ENCODE measurements at places on chromosomes 11 and 22.

- DNase-seq, result no peak
Measured at GRCh38 chr11:31449040-31449439, 60.4 kb downstream of the IMMP1L start.

DNA sequence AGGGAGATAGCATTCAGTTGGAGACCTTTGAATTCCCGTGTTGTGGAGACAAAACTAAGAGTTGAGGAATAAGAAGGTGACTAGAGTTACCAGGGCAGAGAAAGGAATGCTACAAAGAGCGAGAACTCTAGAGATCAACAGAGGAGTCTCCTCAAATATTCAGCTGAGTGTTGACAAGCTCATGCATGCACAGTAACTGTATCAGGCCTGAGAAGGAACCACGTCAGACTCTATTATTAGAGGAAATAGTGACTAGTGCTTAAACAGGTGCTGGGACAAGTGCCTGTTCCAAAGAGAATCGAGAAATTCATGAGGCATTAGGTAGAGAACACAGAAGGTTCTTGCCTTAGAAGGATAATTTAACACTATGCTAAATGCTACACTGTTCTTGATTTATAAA lies 333.8 kb upstream of the CHORDC1 start:
- DNase-seq, result no peak

- DNase-seq, result no peak
Measured at GRCh38 chr11:38155856-38156255, 1557.8 kb upstream of the RAG2 start.

GRCh38 chr22:42773167-42773566 lies 52.5 kb upstream of the A4GALT start:
- no peak for DNase-seq

DNA sequence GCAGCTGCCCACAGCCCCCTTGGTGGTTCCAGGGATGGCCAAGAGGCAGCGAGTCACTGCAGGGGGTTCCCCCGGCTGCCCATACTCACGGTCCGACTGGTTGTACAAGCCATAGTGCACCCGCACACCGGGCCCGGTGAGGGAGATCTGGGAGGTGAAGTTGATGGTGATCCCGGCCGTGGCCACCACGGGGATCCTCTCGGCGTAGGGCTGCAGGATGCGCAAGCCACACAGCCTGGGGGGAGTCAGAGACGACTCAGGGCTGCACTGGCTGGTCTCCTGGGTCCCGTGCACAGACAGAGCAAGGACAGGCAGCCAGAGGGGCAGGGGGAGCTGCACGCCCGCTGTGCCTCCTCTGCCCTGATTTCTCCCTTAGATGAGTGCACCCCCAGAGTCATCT lies 23.5 kb downstream of the KCTD17 start:
- DNase-seq, result no peak

DNA sequence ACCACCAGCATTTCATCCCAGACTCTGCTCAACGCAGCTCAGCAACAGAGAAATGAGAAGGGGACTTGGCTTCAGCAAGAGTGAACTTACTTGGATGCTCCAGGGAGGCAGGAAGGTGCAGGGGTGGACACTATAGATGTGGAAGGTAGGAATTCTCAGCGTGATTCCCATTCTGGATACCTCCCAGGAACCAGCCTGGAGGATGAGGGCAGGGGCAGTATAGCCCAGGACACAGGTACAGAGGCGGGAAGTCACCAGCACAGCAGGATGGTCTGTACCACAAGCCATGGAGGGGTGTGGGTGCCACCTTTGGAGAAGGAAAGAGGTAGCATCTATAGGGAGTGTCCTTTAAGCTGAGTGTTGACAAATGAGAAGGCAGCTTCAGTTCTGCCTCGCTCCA lies 1275.2 kb downstream of the TBC1D22A start:
- no peak for DNase-seq

- DNase-seq, result no peak
Measured at GRCh38 chr11:74902342-74902741, 46.5 kb downstream of the XRRA1 start.

- no peak for DNase-seq
Measured at GRCh38 chr11:104394508-104394907, 230.6 kb upstream of the PDGFD start.

DNA sequence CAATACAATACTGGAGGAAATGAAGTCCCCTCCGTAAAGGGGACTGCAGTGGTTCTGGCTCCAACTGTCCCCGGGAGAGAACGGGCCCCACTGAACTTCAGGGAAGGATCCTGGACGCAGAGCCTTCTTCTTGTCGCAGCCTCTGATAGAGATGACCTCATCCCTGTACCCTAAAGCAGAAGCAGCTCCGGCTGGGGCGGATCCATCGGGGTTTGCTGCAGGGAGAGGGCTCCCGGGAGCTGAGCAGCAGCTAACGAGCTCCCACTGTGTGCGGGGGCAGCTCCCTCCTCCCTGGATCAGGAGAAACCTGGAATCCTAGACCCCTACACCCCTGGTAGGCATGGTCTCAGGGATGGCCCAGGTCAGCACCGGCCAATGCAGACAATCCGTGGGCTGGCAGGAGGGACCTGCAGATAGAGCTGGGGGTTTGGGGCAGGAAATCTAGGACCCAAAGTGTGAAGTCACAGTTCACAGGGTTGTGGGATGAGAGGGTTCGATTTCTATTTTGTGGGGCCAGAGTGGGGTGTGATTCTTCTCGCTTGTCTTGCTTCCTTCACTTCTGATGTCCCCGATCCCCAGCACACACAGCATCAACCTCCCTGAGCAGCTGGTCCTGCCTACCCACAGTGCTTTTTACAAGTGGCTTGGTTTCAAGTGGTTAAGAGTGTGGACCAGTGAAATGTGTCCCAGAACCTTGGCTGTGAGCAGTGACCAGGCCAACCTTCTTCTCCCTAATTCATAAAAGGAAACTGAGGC lies 12.9 kb downstream of the KIAA0930 start:
- no peak for DNase-seq

DNA sequence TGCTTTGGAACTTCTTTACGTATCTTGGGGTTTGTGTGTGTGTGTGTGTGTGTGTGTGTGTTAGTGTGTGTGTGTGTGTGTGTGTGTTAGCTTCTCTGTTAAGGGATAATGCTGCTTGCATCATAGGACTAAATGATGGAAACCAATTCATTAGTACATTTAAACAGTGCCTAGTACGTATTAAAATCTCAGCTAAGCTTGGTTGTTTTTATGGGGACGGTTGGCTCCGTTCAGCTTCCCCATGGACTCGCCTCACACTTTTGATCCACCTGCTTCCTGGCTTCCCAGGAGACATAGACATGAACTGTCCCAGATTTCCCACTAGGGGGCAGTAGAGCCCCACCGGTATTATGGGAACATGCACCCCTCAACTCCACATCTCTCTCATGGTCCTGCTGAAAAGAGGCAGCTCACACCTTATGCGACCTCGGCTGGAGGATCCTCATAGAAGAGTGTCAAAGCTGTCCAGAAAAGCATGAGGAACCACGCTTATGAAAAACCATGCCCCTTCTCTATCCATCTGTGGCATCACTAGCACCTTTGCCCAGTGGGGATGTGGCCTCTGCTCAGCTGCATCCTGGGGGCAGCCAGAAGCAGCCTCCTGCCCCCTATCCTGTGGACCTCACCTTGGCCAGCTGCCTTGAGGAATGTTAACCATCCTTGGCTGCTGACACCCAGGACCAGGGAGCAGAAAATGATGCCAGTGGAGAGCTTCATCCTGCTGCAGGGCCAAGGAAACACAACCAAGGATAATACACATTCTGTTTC lies 9.7 kb upstream of the SAAL1 start:
- DNase-seq, result no peak

DNA sequence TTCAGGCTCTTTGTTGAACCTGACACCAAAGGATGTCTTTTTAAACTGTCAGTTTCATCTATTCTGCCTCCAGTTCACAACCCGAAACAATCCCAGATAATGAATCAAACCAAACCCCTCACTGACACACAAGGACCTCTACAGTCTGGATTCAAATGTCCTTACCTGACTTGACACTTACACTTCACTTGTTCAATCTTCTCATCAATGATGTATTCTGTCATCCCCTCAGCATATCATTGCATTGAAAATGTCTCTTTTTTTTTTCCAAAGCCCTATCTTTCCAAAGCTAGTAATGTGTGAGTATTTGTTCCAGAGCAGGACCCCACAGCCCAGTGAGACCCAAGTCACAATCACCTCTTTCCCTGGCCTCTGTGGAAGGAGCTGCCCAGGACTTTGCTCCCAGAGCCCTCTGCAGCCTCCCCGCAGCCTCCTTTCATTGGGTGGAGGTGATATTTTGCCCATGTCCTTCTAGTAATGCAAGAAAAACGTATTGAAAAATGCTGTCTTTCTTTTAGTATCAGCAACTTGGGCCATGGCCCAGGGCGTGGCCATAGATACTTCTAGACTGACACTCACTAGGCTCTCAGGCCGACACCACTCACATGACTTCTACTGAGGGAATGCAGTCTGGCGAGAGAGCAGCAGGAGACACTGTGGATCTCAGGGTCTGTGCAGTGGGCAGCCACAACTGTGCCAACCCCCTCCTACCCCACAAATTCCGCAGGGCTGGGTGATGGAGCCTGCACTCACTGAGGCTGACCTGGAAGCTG lies 18.2 kb downstream of the RFPL3 start:
- DNase-seq, result no peak

GRCh38 chr11:45440111-45440510 lies 154.0 kb upstream of the SYT13 start:
- DNase-seq, result no peak

DNA sequence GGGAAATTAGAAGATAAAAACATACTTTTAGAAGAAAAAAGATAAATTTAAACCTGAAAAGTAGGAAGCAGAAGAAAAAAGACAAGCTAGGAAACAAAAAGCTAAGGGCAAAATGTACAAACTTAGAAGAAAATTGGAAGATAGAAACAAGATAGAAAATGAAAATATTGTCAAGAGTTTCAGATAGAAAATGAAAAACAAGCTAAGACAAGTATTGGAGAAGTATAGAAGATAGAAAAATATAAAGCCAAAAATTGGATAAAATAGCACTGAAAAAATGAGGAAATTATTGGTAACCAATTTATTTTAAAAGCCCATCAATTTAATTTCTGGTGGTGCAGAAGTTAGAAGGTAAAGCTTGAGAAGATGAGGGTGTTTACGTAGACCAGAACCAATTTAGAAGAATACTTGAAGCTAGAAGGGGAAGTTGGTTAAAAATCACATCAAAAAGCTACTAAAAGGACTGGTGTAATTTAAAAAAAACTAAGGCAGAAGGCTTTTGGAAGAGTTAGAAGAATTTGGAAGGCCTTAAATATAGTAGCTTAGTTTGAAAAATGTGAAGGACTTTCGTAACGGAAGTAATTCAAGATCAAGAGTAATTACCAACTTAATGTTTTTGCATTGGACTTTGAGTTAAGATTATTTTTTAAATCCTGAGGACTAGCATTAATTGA lies 1.0 kb downstream of the MALAT1 start:
- no peak for DNase-seq

DNA sequence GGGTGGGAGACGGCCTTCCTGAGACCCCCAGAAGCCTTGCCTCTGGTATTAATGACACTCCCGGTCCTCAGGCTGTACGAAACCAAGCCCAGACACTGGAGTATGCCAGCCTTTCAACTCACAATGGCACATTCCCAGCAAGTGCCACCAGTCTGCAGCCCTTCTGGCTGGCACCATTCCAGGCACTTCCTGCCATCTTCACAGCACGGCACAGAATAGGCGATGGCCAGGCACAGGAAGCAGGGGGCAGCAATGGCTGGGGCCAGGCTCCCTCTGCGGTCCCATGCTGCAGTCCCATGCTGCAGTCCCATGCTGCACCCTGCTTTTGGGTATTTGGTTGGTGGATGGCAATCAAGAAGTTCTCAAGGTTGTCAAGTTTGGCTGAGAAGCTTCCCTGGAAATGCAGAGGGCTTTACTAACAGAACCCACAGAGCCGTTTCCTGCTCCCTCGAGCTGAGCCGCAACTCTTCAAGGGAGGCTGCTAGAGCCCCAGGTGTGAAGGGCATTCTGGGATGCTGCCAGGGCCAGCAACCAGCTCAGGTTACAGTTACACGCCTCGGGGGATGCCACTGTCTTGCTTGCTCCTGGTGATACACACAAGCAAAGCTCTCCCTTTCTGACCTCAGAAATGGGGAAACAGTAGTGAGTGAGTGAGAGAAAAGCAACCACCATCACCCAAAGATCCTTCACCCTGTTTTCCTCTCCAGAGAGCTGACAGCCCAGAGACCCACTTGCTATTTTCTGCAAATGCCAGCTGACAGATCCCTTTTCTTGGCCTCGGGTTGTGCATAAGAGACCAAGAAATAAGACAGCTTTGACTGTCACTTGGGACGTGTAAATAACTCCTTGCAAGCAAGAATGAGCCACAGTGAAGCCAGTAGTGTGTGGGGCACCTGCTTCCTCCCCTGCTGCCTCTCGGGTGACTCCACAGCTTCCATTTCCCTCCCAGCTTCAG lies 23.9 kb downstream of the LRFN4 start:
- peak; percentile 95 for DNase-seq

DNA sequence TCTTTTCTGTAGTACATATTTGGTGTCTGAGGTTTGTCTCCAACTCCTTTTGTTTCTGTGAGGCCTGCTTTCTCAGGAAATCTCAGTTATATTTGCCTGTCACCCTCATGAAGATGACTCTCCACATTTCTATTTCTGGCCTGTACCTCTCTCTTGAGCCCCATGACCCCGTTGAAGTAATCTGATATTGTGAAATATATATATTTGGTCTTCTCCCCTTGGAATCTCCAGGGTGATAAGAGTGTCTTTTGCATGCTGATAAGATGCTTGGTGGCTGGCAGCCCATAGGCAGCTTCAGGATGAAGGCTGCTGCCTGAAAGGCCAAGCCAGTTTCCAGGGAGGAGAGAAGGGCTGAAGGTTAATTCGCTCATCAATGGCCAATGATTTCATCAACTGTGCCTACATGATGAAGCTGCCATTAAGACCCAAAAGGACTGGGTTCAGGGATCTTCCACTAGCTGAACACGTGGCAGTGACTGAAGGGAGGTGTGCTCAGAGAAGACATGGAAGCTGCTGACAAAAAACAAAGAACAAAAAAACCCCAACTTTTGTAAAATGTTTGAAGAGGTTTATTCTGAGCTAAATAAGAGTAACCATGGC lies 67.4 kb downstream of the MICAL2 start:
- no peak for DNase-seq

DNA sequence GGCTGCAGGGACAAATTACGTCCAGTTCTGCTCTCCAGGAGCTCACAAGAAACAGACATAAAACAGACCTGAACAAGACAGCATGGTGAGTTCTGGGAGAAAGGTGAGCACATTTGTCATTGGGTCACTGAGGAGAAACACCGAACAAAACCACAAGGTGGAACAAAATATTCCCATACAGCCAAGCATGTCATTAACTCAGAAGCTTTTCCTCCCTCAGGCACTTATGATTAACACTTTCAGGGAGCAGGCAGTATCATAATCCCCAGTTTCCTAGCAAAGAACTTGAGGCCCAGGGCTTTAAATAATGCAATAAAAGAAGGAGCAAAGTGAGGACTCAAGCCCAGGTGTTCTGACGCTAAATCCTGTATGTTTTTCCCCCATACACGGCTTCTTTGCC lies 43.0 kb downstream of the P4HA3 start:
- no peak for DNase-seq

GRCh38 chr11:35042913-35043312 lies 96.1 kb upstream of the CD44 start:
- no peak for DNase-seq

GRCh38 chr11:35082321-35083180 lies 56.4 kb upstream of the CD44 start:
- peak; percentile 80 for DNase-seq

Measured in RWPE2 (cell line).